Psoas muscle (tissue), 8 donors: ENCODE measurements at places on chromosomes 2 and 18. TPM values are rescaled to one million over a fixed set of nuclear protein-coding genes. Genes with fewer than 3 reads are reported as not detected.

Gene DHRS9
- not detected for polyA plus RNA-seq

Gene KCNIP3
- polyA plus RNA-seq, result 1.3 TPM

Gene NLRC4
- polyA plus RNA-seq, result 0.30 TPM

Gene CHRND
- 6.5 TPM for polyA plus RNA-seq

Gene MAP4K3
- 23.8 TPM for polyA plus RNA-seq

Gene EFHD1
- polyA plus RNA-seq, result 10.7 TPM

Gene MARCO
- polyA plus RNA-seq, result 0.18 TPM

Gene IL1RN
- polyA plus RNA-seq, result 0.53 TPM

Gene REG3A
- polyA plus RNA-seq, result not detected

Gene HOXD13
- polyA plus RNA-seq, result 0.01 TPM

Gene CCDC68
- 1.9 TPM for polyA plus RNA-seq

Gene ASTL
- not detected for polyA plus RNA-seq

Gene GTF2A1L
- polyA plus RNA-seq, result not detected

Gene GALNT14
- polyA plus RNA-seq, result 0.13 TPM

GRCh38 chr2:221085341-221085900 is 486.7 kb downstream of the EPHA4 start:
- no peak for DNase-seq

DNA sequence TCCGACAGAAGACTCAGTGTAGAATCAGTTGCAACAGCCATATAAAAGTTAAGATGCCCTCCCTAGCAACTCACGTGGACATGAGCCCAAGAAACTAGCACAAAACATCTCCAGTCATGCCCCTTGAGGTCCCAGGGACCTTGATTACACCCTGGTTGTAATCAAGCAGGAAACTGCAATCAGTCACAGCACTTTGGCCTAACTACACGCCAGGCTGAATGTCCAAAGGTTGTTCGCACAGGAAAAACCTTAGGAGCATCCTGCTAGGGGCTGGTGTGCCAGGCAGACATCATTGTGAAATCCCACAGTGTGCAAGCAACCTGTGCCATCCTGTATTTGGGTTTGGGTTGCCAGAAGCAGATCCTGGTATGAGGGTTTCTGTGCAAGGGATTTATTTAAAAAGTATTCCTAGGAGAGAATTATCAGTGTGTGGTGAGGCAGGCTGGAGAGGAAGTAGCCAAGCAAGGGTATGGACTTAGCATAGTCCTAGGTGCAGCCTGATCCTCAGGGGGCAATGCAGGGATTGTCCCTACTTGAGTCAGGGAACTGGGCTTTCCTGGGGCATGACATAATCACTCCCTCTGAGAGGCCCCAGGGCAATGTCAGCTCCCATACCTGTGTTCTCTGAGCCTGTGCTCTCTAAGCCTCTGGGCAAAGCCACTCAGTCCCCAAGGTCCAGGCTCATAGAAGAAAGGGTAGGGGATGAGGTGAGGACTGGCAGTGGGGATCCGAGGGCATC is 17.8 kb upstream of the SULT1C2 start:
- DNase-seq, result no peak

DNA sequence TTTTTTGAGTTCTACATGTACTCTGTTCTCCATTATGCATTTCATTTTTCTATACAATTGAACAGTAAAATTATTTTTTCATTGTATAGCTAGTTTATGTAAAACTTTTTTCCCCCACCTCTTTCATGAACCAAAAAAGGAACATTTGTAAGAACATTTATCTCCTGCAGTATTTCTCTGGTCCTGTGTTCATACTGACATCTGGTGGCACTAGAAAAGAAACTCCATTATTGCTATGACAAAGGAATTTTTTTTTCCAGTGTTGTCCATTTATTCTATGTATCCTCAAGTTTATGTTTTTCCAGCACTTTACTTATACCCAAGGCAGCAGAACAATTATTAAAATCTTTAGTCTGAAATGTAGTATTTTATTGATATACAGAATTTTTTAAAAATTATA is 27.4 kb upstream of the CHAC2 start:
- no peak for DNase-seq

GRCh38 chr2:33322612-33323011 is 153.8 kb upstream of the RASGRP3 start:
- no peak for DNase-seq

- DNase-seq, result peak; percentile 53
Measured at GRCh38 chr2:227472265-227473121, 537 bp downstream of the AGFG1 start.

- DNase-seq, result no peak
Measured at GRCh38 chr2:95296880-95297487, at the start of gene KCNIP3. KCNIP3 (plus strand) TSS chr2:95297347; CDS start chr2:95297439, 92 bp downstream.

GRCh38 chr2:204023088-204023487 is 86.5 kb downstream of the ICOS start:
- no peak for DNase-seq

DNA sequence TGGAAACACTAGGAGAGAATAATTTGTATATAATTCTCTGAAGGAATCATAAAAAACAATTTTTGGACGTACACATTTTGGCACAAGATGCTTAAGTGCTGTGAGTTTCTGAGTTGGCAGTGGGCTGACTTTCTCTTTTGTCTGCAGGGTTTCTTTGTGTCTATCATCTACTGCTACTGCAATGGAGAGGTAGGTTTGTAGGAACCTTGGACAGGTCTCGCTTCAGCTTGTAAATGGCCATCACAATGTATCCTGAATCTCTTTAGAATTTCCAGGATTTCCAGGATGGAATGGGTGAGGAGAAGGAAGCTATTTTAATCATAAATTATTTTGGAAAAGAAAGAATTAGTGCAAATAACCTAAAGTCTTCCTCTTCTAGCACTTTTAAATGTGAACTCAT is 83.9 kb downstream of the PTH2R start:
- DNase-seq, result no peak

- DNase-seq, result no peak
Measured at GRCh38 chr2:151478011-151478410, 68.3 kb downstream of the RIF1 start.

DNA sequence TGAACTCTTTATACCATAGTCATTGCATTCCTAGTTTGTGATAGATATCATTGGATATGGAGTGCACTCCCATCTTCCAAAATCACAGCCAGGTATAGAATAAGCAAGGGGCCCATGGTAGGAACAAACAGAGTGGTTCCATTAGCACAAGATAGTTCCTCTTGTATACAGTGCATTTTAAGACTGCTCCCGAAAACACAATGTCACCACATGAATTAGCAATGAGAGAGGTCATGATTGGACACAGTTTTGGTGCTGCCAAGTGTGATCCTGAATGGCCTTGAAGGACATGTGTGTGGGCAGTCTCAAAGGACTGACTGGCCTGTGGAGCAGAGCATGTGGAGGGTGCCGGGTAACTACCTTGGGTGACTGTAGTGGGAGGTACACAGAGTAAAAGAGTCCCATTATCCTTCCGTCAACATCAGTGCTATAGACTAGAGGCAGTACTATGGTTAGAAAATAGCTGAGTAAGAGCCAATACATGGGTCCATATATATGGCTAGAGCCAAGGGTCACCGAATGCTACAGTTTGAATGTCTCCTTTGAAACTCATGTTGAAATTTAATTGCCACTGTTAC is 549.9 kb downstream of the DSC3 start:
- DNase-seq, result no peak

DNA sequence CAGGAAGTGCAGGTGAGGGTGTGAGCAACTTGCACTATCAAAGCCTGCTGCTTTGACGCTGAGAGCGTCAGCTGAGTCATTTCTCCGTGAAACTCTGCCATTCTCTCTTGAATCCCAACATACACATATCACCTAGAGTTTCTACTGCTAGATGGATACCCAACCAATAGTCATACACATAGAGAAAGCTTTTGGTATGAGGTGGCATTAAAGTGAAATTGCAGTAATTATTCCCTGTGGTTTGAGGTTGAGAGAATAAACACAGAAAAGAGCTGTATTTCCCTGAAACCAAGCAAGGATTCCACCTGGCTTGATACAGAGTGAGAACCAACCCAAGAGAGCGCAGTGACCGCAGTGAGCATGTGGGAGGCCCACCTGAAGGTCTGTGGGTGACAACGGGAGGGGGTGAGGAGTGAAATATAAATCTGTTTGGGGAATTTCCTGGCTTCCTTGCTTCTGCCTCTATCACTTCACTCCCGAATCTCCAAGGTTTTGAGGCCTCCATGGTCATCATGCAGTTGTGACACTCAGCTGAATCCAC is 28.8 kb upstream of the TMEM18 start:
- DNase-seq, result no peak

DNA sequence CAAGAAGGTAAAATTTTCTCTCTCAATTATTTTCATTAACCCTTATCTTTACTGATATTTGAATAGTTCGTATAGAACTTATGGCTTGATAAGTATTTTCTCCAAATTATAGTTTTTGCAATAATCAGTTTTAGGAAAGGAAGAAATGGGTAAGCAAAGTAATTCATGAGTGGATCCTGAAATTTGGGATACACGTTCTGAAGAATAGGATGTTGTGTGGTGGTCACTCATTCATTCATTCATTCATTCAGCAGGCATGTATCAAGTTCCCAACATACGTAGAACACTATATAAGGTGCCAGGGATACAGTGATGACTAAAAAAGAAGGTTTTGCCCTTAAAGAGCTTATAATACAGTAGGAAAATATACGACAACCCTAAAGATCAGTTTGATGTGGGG is 95.4 kb downstream of the PTRHD1 start:
- DNase-seq, result no peak

GRCh38 chr2:231297108-231297908 is 98.2 kb upstream of the B3GNT7 start:
- peak; percentile 64 for DNase-seq

- DNase-seq, result no peak
Measured at GRCh38 chr18:79447703-79448367, 52.1 kb downstream of the NFATC1 start.

DNA sequence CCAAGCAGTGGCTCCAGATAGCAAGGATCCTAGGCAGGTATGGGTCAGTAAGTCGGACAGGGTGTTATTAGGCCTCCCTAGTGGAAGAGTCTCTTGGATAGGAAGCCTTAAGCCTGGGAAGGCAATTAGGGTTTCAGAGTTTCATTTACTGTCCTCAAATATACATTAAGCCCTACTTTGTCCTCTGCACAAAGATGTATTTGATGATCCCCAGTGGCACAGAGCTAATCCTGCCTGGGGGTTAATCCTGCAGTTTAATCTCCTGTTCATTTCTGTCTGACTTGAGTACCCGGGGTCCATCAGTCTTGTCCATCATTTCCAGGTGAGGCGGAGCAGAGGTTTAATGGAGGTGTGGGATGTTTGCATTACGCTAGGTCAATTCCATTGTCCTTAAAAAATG is 62.0 kb downstream of the MTCL1 start:
- no peak for DNase-seq

- no peak for DNase-seq
Measured at GRCh38 chr18:50377061-50377798, 2.4 kb downstream of the SKA1 start.

DNA sequence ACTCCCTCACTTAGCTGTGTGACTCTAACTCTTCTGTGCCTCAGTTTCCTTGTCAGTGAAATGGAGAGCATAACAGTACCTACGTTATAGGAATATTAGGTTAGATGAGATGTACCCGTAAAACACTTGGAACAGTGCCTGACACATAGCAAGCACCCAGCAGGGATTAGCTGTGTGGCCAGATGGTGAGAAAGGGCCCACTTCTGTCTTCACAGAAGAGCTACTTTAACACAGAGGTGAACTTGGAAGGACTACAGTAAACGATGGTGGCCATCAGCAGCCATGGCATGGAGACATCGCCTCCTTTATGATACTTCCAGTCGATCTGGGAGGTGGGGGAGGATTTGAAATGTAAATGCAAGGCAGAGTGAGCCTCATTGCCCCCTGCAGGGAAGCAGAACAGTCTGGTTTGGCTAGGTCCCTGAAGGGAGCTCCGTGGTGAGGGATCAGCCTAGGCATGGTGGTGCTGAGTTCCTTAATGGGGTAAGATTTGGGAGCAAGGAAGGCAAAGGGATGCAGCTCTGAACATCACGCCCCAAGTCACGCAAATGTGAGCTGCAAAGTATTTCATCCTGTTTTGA is 101.7 kb upstream of the ALPP start:
- no peak for DNase-seq

DNA sequence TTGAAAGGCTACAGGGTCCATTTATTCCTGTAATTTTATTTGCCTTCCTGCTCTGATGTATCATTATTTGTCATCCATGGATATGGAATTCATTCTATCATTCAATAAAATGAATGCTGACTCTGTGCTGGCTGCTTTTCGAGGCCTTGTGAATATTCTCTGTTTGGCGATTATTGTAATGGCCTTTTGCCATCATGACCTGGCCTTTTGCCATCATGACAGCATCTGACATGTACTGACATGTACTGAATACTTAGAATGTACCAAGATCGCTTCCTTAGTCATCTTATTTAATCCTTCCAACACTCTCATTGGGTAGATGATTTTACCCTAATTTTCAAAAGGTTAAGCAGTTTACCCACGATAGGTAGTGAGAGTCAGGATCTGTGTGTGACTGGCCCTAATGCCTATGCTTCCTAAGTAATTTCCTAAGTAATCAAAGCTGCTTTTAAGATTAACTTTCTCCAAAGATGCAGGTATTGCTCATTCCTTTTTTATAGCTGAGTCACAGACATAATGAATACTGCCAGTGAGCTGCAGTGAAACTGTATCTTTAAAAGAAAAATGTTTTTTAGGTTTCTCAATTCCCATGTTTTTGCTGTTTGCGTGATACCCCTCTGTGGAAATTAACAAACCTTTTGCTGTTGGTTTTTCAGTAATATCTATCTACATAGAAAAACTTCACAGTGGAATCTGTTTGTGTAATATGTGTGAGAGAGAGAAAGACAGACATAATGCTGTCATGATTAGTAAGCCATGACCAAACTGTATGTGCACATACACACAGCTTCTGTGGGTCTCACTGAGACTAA is 127.8 kb downstream of the CERS6 start:
- DNase-seq, result peak; percentile 30

DNA sequence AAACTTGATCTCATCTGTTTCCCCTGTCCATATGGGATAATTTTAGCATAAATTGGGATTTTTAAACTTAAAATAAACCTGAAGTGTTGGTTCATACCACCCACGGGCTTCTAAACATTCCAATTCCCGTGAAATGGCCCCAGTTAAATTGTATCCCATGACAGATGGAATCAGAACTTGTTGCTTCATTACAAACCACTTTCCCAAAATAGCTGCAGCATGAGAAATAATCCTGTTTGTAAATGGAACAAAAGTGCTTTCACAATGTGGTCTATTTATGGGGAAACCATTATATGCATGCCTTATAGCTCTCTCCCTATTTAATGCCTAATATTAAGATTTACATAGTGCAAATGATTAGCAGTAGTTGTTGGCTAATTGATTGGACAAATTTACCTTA is 15.9 kb downstream of the SCG2 start:
- no peak for DNase-seq
